ENCODE measurements at places on chromosomes 12 and 14.

DNA sequence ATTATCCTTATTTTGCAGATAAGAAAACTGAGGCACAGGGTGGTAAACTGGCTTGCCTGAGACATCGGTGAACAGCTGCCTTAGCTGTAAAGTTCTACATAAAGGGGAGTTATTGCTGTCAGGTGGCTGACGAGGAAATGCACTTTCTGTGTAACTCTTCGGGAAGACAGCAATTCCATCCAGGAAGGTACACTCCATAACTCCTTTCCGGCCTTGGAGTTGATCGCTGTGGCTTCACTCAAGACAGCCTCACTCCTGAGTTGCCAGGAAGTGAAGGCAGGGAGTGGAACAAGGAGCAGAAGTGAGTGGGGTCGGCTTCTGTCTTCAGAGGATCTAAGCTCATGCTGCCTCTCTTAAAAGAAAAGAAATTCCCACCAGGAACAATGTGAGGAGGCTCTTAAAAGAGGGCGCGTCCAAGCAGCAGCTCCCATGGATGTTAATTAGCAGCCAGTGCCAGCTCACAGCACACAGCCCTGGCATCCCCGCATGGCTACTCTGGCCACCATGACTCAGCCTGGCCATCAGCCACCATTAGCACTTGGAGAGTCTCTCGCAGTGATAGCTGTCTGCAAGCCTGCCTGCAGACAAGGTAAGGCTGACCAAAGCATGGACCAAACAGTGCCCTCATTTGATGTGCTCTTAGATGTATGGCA, 60.3 kb downstream of the NUAK1 start:
- DNase-seq = no peak

DNA sequence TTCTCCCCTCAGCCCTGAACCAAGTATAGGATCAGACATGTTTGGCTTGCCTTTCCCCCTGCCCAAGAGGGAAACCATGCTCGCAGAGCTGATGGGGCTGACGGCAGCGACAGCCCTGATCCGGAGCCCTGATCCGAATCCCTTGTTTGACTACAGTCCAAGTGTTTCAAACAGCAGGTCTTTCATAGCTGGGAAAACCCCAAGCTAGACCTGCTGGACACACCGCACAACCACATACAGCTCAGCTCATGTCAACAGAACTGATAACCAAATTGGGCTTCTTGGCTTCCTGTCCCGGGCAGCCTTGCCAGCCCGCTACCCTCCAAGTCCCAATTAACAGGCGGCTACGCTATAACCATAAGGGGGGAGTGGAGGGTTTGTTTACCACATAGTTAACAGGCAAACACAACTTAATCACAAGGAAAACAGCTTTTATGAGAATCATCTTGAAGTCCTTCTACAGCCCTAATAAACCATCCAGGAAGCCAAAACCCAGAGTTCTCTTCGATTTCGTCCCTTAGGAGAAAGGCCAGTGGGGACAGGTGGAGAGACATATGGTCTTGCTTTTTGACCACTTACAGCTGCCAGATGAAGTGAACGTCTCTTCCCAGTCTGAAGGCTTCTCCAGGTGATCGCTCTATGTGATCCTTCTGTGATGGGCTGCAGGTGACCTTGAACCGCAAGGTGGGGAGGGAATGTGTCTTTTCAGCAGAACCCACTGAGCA, 64.5 kb upstream of the MANSC4 start:
- no peak for DNase-seq

DNA sequence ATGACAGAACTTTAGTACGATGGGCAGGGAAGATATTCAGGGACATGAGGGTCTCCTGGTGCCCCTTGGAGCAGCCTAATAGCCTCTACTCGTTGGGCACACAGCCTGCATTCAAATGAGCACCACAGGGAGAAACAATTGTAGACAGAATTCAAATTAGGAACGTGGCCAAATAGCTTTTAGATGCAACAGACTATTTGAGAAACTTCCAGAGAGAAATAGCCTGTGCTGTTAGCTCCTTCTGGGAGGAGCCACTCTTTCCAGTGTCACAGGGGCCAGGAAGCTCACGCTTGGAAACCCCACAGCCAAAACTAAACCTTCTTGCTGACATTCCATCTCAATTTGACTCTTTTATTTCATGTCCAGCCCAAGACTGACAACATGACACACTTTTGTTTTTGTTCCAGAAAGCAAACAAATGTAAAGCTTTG, 114.5 kb downstream of the RPAP3 start:
- DNase-seq = no peak

DNA sequence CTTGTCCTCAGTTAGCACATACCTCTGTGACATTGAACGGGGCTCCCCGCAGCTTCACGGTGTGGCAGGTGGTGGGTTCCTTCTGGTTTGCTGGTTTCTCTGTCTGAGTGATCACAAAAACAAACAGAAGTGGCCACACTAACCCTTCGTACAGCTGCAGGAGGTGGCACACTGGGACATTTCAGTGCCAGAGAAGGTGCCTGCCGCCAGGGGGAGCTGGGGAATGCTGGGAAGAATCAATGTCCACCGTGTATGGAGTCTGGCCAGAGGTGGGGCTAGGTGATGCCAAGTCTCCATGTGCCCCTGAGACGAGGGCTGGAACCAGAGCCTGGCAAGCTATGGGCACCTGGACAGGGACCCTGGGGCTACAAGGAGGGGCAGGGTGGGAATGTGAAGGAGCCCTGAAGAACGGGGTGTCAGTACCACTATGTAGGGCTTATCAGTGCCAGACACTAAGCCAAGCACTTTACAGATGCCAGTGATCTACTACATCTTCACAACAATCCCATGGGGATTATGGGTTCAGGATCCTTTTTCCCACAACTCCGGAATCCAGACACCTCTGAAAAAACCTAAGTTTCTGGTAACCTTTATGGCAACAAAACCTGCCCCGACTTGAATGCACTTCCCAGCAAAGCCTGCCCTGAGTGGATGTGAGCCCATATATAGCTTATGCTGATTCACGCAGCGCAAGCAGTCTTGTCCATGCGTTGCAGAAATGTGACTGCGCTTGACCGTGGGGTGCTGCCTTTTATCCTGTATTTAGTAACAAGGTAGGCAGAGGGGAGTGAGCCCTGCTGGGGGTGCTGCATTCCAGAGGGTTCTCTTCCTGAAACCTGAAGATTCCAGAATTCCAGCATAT, 10.8 kb downstream of the RBM19 start:
- DNase-seq = no peak

- no peak for DNase-seq
Observed at GRCh38 chr12:39464976-39465695, 22.2 kb upstream of the KIF21A start.

DNA sequence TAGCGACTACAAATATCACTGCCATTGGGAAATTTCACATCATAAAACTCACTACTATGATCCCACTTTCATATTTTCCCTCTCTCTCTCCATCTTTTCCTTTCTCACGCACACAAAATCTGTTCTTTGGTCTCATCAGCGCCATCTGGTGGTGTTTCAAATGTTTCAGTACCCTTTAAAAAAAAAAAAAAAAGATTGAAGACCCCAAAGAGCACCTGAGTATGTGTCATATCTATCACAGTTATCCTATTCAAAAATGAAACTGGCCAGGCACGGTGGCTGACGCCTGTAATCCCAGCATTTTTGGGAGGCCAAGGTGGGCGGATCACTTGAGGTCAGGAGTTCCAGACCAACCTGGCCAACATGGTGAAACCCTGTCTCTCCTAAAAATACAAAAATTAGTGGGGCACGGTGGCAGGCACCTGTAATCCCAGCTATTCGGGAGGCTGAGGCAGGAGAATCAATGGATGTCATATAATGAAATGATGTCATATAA, 72.4 kb downstream of the TTC9 start:
- peak; percentile 61 for DNase-seq

DNA sequence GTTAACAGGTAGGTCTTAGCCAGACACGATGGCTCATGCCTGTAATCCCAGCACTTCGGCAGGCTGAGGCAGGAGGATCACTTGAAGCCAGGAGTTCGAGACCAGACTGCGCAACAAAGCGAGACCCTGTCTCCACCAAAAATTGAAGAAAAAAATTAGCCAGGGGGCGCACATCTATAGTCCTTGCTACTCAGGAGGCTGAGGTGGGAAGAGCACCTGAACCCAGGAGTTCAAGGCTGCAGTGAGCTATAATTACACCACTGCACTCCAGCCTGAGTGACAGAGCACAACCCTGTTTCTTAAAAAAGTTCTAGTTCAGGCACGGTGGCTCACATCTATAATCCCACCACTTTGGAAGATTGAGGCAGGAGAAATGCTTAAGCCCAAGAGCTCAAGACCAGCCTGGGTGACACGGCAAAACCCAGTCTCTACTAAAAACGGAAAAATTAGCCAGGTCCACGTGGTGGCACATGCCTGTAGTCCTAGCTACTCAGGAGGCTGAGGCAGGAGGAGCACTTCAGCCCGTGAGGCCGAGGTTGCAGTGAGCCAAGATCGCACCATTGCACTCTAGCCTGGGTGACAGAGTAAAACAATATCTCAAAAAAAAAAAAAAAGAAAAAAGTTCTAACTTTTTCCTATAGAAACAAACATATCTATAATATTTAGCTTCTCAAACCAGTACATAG, 9.1 kb downstream of the BAZ1A start:
- no peak for DNase-seq

GRCh38 chr12:25993901-25994651, 35.6 kb downstream of the RASSF8 start:
- DNase-seq = no peak

DNA sequence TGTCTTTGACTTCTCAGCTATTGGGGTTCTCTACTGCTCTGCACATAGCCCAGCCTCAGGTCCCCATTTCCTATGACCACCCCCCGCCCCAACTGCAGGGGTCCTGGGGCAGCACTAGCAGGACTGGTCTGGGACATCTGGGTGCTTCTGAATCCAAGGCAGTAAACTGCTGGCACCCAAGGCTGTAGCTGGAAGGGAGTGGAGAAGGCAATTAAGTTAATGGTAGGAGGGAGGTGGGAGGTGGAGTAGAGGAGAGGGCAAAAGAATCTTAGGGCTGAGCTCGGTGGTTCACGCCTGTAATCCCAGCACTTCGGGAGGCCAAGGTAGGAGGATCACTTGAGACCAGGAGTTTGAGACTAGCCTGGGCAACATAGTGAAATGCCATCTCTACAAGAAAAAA, 11.5 kb downstream of the PLEK2 start:
- DNase-seq = no peak

- no peak for DNase-seq
Observed at GRCh38 chr14:104113631-104114420, 24.6 kb upstream of the KIF26A start.

DNA sequence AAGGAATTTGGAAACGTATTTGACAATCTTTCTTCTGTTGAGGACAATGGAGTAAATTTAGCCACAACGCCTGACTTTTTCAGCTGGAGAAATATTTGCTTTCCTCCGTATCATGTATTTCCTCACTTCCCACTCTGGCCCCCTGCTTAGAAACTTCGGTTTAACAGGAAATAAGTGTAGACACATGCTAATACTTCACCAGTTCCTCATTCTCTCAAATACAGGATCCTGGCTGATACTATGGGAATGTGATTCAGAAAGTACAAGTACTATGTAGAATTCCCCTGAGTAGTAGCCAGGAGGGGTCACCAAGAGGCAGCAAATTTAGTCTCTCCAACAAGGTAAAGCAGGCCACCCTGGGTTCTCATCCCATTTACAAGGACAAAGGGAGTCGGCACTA, 58.0 kb downstream of the FAR2 start:
- no peak for DNase-seq

GRCh38 chr12:2633825-2634200, 161.0 kb upstream of the FKBP4 start:
- no peak for DNase-seq

DNA sequence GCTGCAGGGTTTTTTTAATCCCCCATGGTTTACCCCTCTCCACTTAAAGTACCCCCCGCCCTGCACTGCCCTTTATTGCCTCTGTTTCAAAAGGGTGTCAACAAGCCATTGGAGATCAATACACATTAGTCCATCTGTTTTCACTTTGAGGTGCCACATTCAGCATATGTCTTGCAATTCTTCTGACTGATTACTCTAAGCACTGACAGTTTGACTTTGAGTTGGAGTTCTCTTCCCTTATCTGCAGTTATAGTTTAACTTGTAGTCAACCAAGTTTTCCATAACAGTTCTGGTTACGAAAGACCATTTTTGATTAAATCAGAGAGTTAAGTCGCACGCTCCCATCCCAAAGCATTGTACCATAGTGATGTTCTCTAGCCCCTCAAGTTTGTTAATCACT, 260.8 kb upstream of the TBX3 start:
- no peak for DNase-seq

DNA sequence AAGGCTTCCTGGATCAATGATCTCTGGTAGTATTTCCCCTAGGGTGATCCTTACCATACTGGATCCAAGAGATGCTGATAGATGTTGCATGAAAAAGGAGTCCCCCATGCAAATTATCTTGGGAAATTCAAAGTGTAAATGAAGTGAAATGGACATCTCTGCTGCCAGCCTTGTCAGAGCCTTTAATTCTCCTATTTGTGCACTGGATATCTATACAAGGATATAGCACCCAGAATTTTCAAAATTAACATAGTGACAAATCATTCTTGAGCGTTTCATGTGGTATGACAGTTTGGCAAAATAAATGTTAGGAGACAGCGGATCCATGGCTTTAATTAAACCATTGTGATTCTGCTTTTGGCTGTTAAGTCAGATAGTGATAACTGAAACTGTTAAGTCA, 260.9 kb downstream of the KSR2 start:
- no peak for DNase-seq

- DNase-seq = no peak
Observed at GRCh38 chr14:65001723-65002122, 15.0 kb downstream of the FNTB start.

- peak; percentile 81 for DNase-seq
Observed at GRCh38 chr12:6852651-6853354, 853 bp downstream of the USP5 start.

DNA sequence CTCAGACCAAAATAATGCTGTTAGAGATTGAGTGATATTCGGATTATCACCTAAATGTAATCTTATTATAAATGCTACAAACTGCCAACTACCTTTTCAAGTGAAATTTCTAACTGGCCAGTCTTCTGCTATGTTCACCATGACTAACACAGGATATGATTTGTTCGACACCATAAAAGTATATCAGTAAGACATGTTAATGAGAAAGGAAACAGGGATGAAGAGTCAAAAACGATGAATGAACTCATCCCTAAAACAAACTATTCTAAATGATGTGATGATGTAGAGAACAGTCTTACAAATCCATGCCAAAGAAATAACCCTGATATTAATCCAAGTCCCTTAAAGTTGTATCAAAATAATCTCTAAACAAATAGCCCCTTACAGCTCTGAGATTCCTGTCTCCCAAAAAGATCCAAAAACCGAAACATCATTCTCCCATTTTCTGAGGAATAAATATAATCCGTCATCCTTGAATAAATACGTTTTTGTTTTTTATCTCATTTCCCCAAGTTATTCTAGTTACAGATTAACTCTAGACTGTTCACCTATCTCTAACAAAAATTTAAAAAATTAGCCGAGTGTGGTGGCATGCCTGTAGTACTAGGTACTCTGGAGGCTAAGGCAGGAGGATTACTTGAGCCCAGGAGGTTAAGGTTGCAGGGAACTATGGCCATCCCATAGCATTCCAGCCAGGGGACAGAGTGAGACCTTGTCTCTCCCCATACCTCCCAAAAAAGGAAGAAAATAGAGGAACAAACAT, 9.1 kb downstream of the SCAF11 start:
- no peak for DNase-seq

All from activated CD8-positive, alpha-beta memory T cell treated with anti-CD3 and anti-CD28 coated beads, Interleukin-2, amount 50 U/mL, for 48 hours (primary cell).